ENCODE measurements at places on chromosomes 2 and 18.
A peak's percentile ranks its signal among the peaks of the same experiment; 100 is the strongest.

DNA sequence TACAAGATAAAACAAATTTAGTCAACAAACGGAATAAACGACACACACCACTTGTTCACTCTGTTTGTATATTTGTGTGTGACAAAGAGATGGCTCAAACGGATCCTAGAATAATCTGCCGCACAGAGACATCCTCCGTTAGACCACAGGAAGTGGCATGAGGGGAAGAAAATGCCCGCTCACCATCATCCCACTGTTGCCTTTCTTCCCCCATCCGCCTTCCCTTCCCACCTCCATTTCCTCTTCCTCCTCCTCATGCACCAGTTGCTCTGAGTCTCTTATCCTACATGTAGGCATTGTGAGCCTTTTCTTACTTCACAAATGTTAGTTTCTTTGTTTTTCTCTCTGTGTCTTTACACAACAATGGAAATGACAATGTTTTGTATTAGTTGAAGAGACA, 228.5 kb upstream of the SMIM21 start:
- no peak for DNase-seq

DNA sequence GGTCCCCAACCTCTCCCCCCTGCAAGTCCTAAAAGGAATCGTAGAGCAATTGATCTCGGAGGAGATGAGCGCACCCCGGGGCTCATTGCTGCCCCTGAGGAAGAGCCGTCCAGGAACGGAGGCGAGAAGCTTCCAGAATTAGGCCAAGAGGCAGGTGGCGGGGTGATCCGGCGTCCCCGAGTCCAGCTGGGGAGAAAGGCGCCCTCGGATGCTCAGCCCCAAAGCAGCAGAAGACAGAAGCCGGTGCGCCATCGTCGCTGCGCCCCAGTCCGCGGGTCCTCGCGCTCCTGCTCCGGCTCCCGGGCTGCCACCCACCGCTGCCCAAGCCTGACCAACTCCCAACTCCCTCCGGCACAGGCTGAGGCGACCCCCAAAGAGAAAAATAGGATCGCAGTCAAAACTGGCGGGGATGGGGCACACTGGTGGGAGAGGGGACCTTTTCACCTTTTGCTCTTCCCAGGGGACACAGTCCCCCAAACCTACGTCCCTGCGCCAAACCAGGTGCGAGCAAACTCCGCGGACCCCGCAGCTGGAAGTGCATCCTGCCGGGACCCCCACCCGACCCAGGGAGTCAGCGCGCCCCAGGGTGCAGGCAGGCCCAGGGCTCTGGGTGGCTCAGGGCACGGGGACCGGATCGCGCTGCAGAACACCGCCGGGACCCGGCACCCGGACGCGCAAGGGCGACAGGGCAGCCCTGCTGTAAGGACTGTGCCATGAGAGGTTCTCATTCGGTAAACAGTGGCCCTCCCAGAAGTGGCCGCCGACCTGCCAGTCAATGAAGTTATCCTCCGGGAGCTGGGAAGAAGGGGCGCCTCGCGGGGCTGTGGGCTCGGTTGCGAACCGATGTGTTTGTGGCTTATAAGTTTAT, 8.4 kb upstream of the MEIS1 start:
- peak; percentile 68 for DNase-seq

DNA sequence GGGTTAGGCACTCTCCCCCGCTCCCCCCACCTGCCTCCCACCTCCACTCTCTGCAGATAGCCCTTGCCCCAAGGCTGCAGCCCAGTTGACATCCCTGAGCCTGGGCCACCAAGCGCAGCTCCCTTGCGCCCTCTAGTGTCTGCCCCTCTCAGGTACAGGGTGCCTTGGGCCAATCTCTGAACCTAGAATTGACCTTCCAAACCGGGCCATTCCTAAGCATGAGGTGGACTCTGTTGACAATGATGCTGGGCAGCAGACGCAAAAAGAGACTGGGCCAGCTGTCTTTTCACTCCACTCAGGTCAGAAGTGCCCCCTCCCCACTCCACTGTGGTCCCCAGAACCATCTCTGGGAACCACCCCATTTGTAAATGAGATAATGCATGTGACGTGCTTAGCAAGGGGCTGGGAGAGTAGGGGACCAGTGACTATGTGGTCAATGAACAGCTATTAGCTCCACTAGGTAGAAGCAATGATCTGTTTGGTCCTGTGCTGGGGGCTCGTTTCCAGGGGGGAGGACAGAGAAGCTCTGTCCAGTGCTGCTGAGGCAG, 43.3 kb upstream of the PLB1 start:
- peak; percentile 53 for DNase-seq

GRCh38 chr2:137467246-137467862, 496.9 kb upstream of the HNMT start:
- DNase-seq = peak; percentile 43

- no peak for DNase-seq
These were observed 50.1 kb downstream of the SPRED2 start for GRCh38 chr2:65382323-65382722.

GRCh38 chr2:169528271-169528701, 18.8 kb downstream of the KLHL41 start:
- peak; percentile 61 for DNase-seq

Data from kidney (tissue), 22 donors.